ENCODE measurements at places on chromosomes 3 and 15.
A peak's percentile ranks its signal among the peaks of the same experiment; 100 is the strongest.

DNA sequence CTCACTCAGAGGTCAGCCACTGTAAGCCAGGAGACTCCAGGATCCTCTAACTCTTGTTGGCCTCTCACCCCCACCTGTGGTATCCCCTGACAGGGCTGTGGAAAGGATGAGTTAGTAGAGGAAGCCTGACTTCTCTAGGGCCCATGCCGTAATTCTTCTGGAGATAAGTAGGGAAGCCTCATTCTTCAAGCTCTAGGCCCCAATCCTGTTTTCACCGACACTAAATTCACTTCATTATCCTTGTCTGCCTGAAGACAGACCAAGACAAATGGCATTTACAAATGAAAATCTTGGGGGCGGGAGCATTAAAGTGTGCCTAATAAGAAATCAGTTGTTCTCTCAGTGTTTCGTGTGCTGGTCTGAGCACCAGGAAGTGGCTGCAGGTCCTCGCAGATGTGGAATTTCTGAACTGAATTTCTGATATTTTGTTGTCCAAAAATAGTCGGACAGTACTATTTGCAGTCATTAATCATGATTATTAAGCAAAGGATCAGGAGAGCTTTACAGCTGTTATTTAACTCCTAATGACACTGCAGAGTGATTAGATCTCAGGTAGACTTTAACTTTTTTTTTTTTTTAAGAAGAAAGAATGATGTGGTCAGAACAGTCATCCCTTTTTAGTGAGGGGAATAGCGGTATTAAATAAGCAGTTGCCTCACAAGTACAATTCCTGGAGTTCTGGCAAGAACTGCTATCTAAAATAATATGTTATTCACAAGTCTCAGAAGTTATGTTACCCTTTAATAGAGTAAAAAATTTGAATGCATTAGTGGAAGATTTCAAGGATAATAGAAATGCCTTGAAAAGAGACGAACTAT is 58.4 kb downstream of the RBMS3 start:
- DNase-seq, result no peak

GRCh38 chr3:136250903-136251460 is 842 bp downstream of the PCCB start:
- DNase-seq, result no peak

GRCh38 chr3:142363936-142364467 is 83.8 kb downstream of the XRN1 start:
- no peak for DNase-seq

- DNase-seq, result no peak
These were observed 99.1 kb downstream of the TMEM108 start for GRCh38 chr3:133137042-133137996.

DNA sequence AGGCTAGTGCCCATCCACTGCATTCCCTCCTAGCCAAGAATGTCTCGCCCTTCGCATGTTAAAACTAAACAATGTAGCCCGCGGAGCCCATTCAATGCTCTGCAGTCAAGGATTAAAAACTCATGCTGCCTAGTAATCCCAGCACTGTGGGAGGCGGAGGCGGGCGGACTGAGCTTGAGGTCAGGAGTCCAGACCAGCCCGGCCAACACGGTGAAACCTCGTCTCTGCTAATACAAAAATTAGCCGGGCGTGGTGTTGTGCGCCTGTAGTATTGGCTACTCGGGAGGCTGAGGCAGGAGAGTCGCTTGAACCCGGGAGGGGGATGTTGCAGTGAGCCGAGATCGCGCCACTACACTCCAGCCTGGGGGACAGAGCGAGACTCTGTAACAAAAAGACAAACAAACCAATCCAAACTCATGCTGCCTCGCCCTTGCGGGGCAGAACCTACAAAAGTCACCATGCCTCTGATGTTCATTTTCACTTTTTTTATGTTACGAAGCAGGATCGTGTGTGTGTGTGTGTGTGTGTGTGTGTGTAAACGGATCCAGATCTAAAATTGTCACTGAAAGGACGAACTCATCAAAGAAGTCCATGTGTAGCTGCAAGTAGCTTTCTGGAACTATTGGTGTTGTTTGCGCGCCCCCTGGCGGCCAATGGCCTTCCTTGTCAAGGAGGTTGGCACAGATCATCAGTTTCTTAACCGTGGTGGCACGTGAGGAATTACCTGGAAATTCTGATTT is 54.8 kb upstream of the SPESP1 start:
- DNase-seq, result peak; percentile 92

GRCh38 chr15:38093931-38094330 is 158.7 kb upstream of the SPRED1 start:
- DNase-seq, result no peak

- DNase-seq, result no peak
These were observed 46.2 kb upstream of the ADGRG7 start for GRCh38 chr3:100563228-100563627.

GRCh38 chr3:168617658-168618057 is 521.9 kb upstream of the GOLIM4 start:
- no peak for DNase-seq

GRCh38 chr15:68816795-68817303 is 3.8 kb downstream of the ANP32A start:
- no peak for DNase-seq

- no peak for DNase-seq
These were observed 285.2 kb upstream of the ATP10A start for GRCh38 chr15:26148156-26148860.

- DNase-seq, result no peak
These were observed at the start of gene PODXL2 for GRCh38 chr3:127628788-127629466. TSS of gene PODXL2 (plus strand) at chr3:127629185. CDS start at chr3:127629220, 35 bp downstream.

- no peak for DNase-seq
These were observed 484.0 kb upstream of the TGFBR2 start for GRCh38 chr3:30122359-30122758.

DNA sequence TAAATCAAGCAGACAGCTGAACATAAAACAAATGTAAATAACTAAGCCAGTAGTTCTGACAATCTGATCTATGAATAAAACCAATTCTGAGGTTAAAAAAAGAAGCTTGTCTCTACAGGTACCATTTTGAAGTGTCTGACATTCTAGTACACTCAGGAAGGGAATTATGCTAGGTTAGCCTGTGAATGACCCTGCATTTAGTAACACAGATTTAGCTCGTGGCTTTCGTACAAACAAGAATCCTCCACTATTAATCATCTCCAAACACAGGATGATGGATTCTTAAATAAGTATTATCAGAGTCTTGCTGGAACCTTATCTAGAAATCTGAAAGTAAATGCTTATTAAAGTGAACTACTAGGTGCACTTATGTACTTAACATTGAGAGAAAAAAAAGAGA is 1120.1 kb downstream of the ROBO1 start:
- no peak for DNase-seq

- DNase-seq, result peak; percentile 17
These were observed 353.5 kb downstream of the MCTP2 start for GRCh38 chr15:94584833-94585244.

DNA sequence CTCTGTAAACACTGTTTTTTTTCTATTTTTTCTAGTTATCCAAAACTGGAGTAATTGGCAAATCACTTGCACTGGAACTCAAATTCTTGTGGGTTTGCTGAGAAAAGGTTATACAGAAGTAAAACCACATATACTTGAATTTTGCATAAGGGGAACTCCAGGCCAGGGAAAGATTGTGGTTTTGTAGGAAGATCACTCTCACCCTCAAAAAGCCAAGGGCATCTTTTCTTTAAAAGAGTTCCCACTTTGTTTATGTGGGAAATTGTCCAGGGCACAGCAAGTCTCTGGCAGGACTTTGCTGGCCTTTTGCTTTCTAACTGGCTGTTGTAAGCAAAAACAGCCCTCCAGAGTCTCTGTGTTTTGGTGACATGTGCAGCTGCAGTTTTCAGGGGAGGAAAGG is 340.3 kb upstream of the RBMS3 start:
- no peak for DNase-seq

GRCh38 chr15:99095626-99096025 is 9.3 kb upstream of the SYNM start:
- no peak for DNase-seq

DNA sequence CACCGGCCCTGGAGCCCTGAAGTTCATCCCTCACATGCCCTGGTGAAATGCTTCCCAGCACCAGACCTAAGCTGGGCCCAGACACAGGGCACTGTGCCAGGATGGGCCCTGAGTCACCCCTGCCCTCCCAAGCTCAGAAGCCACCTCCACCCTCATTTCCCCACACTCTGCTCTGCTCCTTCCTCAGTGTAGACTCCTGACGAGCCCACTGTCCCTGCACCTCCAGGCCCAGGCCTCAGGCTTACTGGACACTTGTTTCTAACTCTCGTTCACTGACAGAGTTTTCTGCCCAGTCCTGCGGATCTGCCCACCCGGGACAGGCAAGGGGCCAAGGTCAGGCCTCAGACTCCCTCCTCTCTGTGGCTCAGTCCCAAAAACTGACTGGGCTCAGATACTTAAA is 112.6 kb upstream of the RNF7 start:
- DNase-seq, result no peak
